ENCODE measurements at places on chromosomes 4 and X.

DNA sequence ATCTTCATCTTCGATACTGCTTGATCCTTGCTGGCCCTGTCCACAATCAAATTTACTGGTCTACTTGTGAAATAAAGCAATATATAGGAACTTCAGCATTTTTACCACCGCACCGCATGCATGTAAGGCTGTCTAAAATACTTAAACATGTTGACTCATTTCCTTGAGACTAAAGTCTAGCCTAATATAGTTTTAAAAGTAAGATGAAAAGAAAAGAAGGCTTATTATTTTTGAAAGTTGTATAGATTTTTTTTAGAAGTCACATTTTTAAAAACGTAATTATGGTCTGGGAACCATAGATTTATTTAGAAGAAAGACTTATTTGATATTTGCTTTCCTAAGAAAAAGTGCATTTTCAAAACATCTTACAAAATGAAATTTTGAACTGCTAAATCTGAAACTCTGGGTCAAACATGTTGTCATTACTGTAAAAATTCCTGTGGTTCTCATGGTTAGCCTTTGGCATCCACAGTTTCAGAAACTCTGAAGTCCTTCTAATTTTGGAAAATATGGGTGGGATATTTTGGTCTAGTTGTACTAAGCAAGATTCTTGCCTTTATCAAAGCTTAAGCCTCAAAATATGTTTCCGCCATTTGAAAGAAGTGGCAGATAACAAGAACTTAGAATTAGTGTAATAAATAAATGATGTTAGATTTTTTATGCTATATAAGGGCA, 423.5 kb upstream of the CTSO start:
- no peak for DNase-seq

- DNase-seq, result no peak
Measured at GRCh38 chr4:153419029-153419428, 47.1 kb upstream of the TMEM131L start.

GRCh38 chrX:132758759-132759158, 199.7 kb downstream of the HS6ST2 start:
- DNase-seq, result no peak

DNA sequence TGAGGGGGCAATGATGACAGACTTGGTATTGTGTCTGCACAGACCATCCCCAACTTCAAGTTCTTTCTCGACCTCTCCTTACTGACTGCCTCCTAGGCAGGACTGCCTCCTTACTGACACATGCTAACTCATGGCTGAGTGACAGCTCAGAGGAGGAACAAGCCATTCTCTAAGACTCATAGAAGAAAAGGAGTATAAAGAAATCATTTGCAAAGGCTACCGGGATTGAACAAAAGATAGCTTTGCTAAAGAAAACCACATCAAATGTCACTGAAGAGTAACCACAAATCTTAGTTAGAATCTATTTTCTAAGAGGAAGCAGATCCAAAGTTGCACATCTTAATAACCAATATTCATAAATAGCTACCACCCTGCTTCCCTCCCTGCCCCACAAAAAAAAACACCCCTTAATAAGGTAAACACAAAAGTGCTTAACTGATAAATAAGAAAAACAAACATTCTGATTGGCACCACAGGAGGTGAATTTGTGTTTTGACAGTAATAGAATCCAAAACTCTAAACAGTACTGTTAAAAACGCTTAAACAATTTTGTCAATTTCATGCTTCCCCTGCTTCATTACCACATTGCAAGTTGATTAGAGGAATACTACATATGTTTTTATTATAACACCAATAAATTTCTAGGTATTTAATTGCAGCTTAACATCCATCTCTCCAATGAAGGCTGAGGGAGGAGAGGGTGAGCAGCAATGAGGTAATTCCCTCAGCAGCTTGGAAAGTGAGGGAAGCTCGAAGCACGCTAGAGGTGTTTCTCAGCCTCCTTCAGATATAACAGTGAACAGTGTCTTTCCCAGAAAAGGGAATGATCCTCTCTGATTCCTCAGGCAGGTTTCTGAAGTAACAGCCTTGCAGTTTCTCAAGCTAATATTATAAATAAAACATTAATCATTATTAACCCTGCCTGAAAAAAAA, 160.0 kb downstream of the HNRNPD start:
- DNase-seq, result peak; percentile 53

GRCh38 chr4:137124278-137124932, 407.9 kb downstream of the PCDH18 start:
- DNase-seq, result no peak

GRCh38 chrX:56802428-56802827, 73.4 kb downstream of the NBDY start:
- no peak for DNase-seq

GRCh38 chrX:131747173-131747572, 203.3 kb downstream of the OR13H1 start:
- peak; percentile 84 for DNase-seq

DNA sequence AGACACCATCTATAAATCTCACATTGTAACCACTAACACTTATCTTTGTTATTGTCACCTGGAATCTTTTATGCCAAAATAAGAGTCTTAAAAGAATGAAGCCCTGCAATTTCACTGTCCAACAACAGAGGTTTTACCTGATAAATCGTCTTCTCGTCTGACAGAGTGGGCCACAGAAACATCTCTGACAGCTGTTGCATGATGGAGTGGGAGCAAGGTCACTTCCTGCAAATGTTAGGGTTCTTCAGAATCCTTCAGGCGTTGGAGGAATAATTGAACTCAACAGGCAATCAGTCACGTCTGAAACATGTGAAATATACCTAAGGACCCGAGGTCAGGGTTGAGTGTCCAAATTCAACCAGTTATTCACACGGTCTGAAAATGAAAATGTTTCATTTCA, 353.6 kb downstream of the TRIML1 start:
- DNase-seq, result no peak

GRCh38 chr4:2842687-2843262, 869 bp upstream of the ADD1 start:
- no peak for DNase-seq

DNA sequence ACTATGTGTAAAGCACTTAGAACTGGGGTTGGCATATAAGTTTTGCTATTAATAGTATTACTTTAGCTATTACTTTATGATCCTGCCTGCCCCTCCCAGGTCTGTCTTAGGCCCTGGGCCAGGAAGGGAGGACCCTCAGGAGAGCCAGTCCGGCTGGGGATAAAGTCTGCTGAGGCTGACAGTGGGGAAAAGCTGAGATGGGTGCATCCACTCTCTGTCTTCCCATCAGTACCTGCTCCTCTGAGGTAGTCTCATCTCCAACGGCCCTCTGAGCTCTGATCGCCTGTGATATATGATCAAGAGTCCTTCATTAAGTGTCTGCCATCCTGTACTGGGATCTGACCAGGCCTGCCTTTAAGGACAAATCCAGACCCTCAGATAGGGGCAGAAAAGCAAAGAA, 156.5 kb upstream of the PJA1 start:
- no peak for DNase-seq

GRCh38 chr4:141782205-141782604, 145.8 kb downstream of the IL15 start:
- DNase-seq, result no peak

DNA sequence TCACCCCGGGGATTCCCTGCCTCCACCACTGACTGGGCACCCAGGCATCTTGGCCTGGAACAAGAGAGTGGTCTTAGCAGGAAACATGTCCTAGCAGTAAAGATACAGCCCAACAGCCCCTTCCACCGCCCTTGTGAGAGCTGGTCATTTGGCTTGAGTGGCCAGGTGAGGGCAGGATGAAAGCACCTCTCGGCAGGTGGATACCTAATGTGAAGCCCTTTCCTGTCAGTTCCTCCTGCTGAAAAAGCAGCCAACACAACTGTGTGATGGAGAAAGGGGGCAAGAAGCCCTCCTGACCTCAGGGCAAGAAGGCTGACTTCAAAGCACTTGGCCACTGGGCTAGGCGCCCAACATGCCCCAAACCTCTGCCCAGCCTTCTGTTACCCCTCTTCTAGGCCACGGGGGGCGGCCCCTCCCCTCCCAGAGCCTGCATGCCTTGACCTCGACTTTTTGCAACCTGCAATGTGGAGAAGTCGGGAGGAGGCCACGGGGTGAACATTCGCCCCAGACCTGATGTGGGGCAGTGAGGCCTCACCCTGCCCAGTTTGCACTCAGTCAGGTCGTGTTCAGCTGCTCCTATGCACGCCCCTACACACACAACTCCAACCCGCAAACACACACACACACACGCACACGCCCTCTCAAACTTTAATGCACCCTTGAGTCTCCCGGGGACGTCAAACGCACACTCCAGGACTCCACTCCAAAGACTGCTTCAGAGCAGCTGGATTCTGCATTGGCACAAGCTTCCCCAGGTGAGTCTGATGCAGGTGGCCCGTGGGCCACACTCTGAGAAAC, 1.1 kb downstream of the LGI2 start:
- no peak for DNase-seq

GRCh38 chr4:6749340-6750171, 33.0 kb upstream of the KIAA0232 start:
- DNase-seq, result no peak

- DNase-seq, result no peak
Measured at GRCh38 chr4:104533156-104533555, 38.5 kb upstream of the CXXC4 start.

GRCh38 chr4:81747242-81747930, 275.7 kb upstream of the RASGEF1B start:
- DNase-seq, result no peak

GRCh38 chrX:150436195-150436594, 73.1 kb downstream of the MAMLD1 start:
- no peak for DNase-seq

DNA sequence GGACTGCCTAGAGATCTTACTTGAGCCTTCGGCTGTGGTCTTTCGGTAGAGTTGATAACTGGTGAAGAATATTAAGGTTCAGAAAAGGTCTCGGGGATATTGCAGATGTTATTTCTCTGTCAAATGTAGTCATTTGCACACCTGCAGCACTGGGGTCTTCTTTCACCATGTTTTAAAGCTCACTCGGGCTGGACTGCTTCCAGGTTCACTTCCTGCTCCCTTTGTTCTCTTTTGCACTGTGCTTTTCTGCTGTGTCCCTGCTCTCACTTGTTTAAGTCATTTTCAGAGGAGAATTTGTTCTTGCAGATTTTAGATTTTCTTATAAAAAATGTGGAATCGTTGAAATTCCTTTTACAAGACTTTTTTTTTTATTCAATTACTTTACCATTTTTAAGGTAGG, 68.5 kb downstream of the BMPR1B start:
- no peak for DNase-seq

- no peak for DNase-seq
Measured at GRCh38 chrX:149939655-149939904, 1.3 kb upstream of the EOLA2 start.

DNA sequence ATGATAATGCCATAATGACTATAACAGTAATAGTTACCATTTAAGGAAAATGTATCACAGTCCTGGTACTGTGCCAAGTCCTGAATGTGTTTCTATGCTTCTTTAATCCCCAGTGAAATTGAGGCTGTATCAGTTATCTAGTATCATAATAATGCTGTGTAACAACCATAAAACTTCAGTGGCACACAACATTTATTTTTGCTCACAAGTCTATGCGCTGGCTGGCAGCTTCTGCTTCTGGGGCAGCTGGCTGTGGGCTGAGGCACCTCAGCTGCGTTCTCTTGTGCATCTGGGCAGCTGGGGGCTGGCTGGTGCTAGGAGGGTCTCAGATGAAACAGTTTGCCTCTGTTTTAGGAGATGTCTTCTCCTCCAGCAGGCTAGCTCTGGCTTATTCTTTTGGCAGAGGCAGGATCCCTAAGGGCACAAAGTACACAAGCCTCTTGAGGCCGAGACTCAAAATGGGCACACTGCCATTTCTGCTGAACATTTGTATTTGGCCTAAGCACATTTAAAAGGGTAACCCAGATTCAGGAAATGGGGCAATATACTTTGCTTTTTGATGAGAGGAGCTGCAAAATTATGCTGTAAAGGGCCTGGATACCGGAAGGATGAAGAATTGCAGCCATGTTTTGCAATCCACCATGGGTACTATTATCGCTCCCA, 62.6 kb upstream of the DHX15 start:
- DNase-seq, result no peak

DNA sequence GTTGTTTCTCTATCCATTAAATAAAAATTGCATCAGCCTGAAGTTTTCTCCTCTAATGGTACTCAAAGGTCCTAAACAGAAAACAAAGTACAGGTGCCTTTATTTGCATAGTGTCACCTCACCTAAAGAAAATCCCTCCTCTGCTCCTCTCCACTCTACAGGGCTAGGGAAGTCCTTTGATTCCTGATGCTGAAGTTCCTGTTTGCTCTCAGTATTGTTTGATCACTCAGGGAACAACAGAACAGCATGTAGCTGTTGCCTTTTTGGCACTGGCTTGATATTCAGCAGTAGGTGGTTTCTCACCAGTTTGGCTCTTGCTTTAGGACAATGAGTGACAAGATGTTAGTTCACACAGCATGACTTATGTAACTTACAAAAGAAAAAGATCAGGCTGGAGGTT, 156.2 kb upstream of the SLC7A11 start:
- no peak for DNase-seq

DNA sequence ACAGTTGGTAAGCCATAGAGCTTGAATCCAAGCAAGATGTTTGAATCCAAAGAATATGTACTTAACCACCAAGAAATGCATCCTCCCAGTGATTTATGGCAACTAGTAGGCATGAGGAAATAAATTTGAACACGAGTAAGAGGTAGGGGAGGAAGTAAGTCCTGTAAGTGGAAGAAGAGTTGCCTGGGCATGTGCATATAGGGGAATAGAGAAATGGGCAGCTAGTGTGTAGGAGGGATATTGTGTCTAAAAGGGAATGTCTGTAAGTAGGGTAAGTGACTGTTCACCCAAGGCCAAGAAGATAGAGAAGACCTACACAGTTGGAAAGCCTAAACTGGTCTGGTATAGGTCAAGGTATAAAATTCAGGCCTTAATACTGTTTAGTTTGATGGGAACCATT, 4.6 kb downstream of the SH3BGRL start:
- no peak for DNase-seq

GRCh38 chr4:3054169-3054759, 20.1 kb downstream of the HTT-AS start:
- no peak for DNase-seq

DNA sequence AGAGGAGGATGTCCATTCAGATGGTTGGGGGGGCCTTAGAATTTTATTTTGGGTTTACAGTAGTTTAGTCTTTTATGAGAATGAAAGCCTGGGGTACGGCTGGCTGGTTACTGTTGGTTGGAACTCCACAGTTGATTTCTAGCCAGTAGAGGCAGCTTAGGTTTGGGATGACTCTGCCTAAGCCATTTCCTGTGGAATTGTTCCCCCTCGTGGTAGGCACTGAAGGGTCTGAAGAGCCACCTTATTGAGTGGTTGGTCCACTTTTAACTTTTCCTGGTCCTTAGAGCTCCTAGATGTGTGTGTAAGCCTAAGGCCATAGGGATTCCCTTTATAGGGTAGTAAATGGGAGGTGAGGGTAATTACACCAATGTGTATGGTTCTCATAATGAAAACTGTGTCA, 19.7 kb downstream of the SPIN3 start:
- DNase-seq, result no peak

DNA sequence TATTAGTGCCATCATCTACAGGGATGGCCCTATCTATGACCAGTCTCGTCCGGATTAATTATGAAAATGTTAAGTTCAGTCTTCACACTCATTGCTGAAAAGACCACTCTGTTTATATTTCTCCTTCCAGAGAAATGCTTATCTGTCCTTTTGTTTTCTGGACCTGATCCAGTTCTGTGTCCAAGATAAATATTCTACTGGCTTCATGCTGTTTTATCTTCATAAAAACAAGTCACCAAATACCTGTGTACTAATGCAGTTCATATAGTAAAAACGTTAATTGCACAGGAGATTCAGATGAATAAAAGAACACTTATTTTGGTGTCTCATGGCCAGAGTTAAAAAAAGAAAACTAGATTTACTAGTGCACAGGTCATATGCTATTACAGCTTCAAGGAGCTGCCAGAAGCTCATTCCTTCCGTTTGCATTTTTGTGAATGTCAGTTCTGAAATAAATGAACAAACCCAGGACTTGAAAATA, 17.3 kb downstream of the FNIP2 start:
- DNase-seq, result no peak

Measured in CD4-positive, alpha-beta T cell treated with Interleukin-6 at 100 ng/mL for 8 hours (primary cell).